Effector memory CD4-positive, alpha-beta T cell (primary cell): ENCODE measurements at places on chromosomes 16 and 17.

GRCh38 chr17:13544292-13544691 lies 57.4 kb downstream of the HS3ST3A1 start:
- no peak overlapping the region for H3K4me3 ChIP-seq
- H3K27me3 ChIP-seq, result no peaks in the 10 kb centered on the region
- no peaks in the 10 kb centered on the region for H3K36me3 ChIP-seq
- no peak for DNase-seq
- H3K27ac ChIP-seq, result no peak overlapping the region

DNA sequence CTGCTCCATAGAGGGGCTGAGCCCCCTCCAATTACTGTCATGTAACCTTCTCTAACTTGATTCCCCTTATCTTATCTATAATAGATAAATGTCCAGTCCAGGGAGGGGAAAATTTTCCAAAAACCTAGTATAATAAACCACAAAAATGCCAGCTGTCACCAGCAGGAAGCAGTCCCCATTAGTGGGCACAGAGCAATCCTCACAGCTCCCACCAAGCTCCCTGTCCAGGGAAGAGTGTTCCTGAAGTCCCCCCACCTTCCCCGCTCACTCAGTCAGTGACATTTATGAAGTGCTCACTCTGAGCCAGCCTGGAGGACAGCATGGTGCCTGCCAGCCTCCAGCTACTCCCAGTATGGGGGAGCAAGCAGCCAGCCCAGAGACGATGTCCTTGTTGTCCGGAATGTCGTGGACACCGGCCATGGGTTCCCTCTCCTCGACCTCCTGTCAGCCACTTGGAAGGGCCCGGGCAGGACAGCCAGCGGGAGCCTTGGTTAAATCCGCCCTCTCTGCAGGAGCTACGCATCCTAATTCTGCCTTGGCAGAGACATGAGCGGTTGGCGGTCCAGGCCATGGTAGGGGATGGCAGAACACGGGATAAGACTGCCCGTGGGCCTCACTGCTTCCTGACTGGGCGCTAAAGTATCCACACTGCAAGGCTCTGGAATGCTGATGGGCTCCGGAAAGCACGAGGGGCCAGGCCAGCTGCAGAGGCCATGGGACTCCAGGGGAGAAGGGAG lies 102.0 kb upstream of the CDH5 start:
- H3K36me3 ChIP-seq, result no peaks in the 10 kb centered on the region
- H3K4me3 ChIP-seq, result no peak overlapping the region
- no peak for DNase-seq
- H3K27me3 ChIP-seq, result peaks cover 8% of the 10 kb centered on the region

DNA sequence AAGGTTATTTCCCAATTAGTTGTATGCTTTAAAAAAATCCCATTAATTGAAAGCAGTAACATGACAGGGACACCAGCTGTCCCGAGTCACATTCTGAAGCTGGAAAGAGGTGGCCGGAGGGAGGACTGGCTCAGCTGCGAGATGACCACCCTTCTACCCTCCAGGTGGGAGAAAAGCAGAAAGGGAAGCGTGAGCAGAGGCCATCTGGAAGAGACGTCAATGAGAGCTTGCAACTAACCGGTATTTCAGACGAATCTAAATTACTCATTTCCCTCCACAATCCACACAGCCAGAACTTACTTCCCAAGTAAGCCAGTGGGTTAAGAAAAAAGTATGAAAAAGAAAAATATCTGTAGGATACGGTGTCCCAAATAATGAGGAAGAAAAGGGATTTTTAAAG lies 28.5 kb upstream of the SLC38A8 start:
- H3K27ac ChIP-seq, result no peak overlapping the region
- peaks cover 88% of the 10 kb centered on the region for H3K36me3 ChIP-seq
- no peaks in the 10 kb centered on the region for H3K27me3 ChIP-seq
- H3K4me1 ChIP-seq, result no peaks in the 10 kb centered on the region

GRCh38 chr17:81582341-81582740 lies 30.2 kb upstream of the FAAP100 start:
- H3K4me3 ChIP-seq, result no peak overlapping the region
- H3K4me1 ChIP-seq, result no peaks in the 10 kb centered on the region
- peaks cover 51% of the 10 kb centered on the region for H3K36me3 ChIP-seq
- no peak for DNase-seq
